ENCODE measurements at places on chromosomes 4 and X.

DNA sequence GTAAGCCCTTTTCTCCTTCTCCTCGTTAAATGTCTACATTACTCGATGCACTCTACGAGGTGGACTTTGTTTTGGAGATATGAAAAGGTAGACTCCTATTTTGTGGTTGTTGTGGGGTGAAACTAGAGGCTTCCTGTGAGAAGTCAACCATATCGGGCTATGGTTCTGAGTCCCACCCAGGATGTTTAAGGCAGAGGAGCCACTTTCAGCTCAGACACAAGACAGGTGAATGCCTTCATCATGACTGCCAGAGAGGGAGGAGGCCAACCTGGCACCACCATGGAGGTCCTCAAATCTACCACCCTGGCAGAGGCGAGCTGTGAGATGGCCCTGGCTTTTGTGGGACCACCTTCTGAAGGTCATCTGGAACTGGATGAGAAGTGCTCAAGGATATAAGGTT lies 154.4 kb upstream of the KLF3 start:
- no peak for DNase-seq

DNA sequence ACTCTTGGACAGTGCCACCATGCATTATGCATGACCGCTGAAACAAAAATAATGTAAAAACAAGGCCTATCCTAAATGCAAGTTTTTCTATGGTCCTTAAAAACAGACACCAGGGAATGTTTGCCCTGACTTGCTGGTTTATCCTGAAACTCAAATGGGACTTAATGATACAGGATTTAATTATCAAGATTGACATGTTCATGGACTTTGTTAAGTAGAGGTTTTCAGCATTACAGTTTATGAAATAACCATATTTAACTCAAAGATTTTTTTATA lies 1.3 kb downstream of the NFKB1 start:
- no peak for DNase-seq

GRCh38 chrX:34629572-34629971 lies 27.5 kb downstream of the TMEM47 start:
- DNase-seq, result no peak

GRCh38 chrX:76454456-76454927 lies 27.0 kb downstream of the MAGEE1 start:
- no peak for DNase-seq

DNA sequence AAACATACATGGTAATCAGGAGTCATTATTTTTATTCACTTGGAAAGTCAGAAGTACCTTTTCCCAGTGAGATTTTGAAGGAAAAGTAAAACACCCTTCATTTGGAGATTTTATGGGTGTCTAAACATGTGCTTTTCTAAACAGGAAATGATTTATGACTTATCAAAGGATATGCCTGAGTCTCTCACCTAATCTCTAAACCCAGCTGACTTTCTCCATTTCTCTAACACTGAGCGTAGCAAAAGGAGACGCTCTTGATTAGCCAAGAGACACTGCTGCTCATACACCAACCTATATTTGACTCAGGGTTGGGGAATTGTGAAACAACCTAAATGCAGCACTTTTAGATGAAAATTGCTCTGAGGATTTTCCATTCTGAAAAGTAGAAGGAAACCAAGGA lies 468.5 kb upstream of the FTHL17 start:
- DNase-seq, result no peak

GRCh38 chrX:150577174-150577573 lies 8.8 kb downstream of the MTM1 start:
- DNase-seq, result no peak
